Activated CD4-positive, alpha-beta T cell treated with anti-CD3 and anti-CD28 coated beads for 36 hours (primary cell): ENCODE measurements at places on chromosomes 3 and 15. TPM values are rescaled to one million over a fixed set of nuclear protein-coding genes. Genes with fewer than 3 reads are reported as not detected.

DNA sequence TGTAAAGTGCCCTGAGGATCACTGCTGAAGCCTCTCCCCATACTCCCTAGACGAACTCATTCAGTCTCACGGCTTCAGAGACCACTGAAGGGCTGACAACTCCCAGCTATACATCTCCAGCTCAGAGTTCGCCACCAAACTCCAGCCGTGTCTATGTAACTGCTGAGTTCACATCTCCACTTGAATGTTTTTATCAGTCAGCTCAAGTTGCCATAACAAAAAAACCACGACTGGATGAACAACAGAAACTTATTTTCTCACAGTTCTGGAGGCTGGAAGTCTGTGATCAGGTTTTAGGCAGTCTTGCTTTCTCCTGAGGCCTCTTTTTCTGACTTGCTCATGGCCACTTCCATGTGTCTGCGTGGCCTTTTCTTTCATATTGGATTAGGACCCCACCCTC lies 223.0 kb upstream of the LRRFIP2 start:
- DNase-seq: no peak

DNA sequence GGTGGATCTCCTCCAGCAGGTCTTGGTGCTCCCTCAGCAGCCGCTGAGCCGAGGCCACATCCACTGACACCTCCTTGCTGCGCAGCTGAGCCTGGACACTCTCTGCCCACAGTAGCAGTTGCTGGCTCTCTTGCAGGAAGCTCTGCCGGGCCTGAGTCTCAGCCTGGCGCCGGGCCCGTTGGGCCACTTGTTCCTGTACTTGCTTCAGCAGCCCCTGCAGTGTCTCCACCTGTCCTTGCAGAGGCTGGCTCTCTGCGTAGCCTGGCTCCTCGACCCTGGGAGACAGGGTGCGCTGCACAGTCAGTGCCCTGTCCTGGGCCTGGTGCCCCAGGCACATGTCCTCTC lies 15.5 kb downstream of the SPTBN5 start:
- no peak for DNase-seq

- no peak for DNase-seq
Observed at GRCh38 chr15:95087253-95087609, 855.9 kb downstream of the MCTP2 start.

- DNase-seq: no peak
Observed at GRCh38 chr15:84731774-84732173, 15.8 kb upstream of the SEC11A start.

DNA sequence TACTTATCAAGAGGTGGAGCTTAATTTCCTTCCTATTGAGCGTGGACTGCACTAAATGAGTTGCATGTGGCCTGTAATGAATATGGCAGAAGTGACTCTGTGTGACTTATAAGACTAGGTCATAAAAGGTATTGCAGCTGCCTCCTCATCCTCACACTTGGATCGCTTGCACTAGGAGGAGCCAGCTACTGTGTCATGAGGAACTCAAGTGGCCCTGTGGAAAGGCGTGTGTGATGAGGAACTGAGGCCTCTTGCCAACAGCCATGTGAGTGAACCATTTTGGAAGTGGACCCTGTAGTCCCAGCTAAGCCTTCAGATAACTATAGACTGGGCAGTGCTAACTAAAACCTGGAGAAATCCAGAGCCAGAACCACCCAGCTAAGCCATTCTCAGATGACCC lies 7.1 kb upstream of the SLC30A4 start:
- DNase-seq: no peak

Gene GOLGA8S
- not detected for total RNA-seq
